Dorsolateral prefrontal cortex (tissue), 122 donors: ENCODE measurements at places on chromosomes 16 and 17. TPM values are rescaled to one million over a fixed set of nuclear protein-coding genes. Genes with fewer than 3 reads are reported as not detected.

The CRHR1 gene
- total RNA-seq, result 23.3 TPM

The C1QTNF1 gene
- 13.7 TPM for total RNA-seq

The G6PC1 gene
- total RNA-seq, result not detected

The C17orf50 gene
- total RNA-seq, result not detected

The GPRC5C gene
- 14.2 TPM for total RNA-seq

The TEDC2 gene
- 5.4 TPM for total RNA-seq

The MYCBPAP gene
- total RNA-seq, result 7.5 TPM

The PYY gene
- total RNA-seq, result not detected

The MYL4 gene
- total RNA-seq, result not detected

The TEKT5 gene
- 1.8 TPM for total RNA-seq

The MIS12 gene
- total RNA-seq, result 13.8 TPM

The ATXN2L gene
- total RNA-seq, result 141 TPM

The CCDC200 gene
- total RNA-seq, result not detected

The IRF8 gene
- total RNA-seq, result 13.9 TPM

The KIF18B gene
- 0.70 TPM for total RNA-seq

The RNF157 gene
- 142 TPM for total RNA-seq

The GLP2R gene
- total RNA-seq, result 2.9 TPM

The MPP2 gene
- 67.2 TPM for total RNA-seq
